ENCODE measurements at places on chromosomes 2 and 18.

DNA sequence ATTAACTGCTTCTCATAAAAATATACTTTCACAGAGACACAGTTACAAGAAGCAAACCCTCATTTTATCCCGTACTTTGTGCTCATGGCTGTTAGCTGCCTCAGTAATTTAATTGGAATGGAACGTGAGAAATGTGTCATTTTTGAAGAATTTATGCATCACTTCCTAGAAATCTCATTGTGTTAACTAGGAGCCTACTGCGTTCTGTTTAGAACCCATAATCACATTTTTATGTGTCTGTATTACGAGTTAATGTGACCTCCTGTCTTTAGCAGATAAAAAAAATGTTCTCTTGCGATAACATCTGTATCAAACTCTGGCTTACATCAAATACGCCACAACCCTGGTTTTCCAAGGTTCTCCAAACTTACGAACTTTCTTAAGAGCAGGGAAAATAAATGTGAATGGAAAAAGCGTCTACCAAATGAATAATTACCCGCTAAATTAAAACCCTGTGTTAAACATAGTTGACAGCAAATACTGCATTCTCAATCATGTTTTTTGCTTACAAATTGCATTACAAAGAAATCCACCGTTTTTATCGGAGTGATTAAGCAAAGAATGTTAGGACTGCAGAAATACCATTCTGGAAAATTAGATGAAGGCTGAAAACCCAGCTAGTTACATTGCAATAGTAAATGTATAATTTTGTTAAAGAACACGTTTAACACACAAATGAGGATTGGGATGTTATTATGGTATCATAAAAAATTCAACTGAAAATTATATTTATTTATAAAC, 12.1 kb upstream of the GBX2 start:
- no peak for DNase-seq

DNA sequence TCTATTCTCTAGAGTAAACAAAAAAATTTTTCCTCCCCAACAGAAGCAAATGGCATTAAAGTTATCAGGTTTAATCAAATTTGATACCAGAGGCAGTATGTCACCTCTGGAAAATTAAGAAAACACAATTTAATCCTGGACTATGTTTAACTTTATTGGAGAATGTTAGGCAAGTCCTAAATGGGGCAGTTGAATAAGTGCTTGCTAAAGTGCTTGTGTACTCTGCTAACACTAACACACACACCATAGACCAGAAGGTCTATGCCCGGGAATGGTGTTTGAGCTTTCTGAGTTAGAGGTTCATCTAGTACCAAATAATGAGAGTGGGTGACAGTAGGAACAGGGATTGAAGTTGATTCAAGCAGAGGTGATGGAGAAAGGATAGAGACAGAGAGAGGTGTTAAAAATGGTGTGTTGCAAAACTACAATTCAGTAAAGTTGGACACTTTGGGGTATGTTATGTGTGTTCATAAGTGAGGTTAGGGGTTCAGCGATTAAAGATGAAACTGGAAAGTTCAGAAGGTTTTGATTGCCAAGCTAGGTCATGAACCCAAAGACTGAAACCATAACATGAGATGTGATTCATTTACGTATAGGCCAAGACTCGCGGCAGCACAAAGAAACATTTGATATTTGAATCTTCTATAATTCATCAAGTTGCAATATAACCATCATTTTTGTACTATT, 40.5 kb upstream of the PEX13 start:
- DNase-seq: no peak

- DNase-seq: no peak
Observed at GRCh38 chr2:109529532-109530449, 84.0 kb downstream of the SEPTIN10 start.

DNA sequence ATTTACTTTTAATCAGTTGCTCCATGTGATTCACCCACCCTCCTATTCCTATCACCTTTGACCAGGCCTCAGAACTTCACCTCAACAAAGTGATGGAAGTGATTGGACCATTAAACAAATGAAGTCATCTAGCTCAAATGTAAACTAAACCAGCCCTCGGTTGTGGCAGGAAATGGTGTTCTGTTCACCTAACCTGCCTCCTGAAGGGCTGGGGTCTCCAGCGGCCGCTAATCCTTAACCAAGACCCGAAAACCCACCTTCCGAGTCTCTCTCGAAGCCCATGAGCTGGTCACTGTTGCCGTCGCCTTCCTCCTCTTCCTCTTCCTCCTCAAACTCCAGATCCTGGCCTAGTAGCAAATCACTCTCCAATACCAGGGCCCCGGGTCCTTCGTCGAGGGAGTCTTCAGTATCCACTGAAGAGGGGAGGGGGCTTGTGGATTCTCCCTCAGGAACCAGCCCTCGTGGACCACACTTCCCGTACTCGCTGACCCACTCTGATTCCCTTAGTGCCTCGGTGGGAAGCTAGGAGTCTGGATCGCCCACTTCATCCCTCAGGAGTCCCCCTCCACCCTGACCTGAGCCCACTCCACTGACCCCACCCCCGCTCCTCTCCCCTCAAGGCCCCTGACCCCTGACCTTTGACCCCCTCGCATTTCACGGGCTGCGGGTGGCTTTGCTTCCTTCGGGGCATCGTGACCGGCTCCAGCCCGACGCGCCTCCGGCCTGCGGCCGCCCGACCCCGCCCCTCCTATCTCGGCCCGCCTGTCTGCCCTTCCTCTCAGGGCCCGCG, 503 bp downstream of the ZNF513 start:
- peak; percentile 65 for DNase-seq

DNA sequence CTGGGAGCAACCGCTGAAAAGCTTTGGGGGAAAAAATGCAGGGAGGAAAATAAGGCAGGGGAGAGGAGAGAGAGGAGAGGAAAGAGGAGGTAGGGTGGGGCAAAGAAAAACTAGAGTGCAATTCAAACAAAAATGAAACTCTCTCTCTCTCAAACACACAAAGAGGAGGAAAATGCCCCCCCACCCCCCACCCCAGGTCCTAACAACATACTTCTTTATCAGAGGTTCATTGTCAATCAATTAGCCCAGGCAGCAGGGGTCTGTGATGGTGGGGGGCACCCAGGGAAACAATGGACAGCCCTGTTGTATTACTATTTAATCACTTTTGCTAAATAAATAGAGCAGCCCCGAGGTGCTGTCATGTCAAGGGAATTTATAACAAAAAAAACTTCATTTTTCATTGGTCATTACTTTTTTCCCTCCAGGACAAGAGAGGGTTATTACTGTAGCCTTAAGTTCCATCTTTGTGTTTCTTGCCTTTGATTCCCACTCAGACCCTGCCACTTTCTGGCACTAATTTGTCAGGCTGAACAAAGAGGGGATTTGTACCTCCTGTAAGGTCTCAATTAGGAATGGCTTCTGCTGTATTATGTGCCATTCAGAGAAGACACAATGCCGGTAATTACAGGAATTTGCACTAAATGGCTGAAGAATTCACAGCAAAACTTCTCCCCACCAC, 55.0 kb downstream of the PLEKHM3 start:
- no peak for DNase-seq

GRCh38 chr2:224101820-224102630, 62.9 kb upstream of the SERPINE2 start:
- DNase-seq: no peak

DNA sequence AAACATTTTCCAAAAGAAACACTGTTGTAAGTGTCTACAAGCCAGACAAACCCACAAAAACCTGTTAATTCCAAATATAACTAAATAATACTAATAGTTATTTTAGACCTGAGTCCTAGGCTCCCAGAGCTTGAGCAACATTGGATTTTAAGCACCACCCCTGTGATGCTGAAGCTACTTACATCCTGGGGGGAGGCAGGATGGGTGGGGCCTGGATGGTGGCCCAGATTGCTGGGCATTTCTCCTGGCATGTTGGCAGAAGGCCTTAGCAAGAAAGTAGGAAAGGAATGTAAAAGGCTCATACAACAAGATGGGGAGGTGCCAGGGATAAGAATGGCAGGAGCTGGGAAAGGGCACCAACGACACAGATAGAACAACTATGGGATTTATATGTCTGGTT, 50.7 kb upstream of the OTX1 start:
- no peak for DNase-seq

GRCh38 chr2:210264282-210264681, 39.0 kb upstream of the ACADL start:
- DNase-seq: no peak

DNA sequence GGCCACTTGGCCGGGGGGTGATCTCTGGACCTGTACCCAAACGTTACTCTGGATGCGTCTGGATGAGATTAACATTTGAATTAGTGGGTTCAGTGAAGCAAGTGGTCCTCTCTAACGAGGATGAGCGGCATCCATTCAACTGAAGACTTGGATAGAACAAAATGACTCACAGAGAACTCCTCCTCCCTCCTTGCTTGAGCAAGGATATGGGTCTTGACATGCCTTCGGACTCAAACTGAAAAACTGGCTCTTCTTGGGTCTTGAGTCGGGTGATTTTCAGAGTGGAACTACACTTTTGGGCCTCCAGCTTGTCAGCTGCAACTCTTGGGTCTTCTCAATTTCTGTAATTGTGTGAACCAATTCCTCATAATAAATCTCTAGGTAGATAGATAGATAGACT, 47.2 kb downstream of the NETO1 start:
- DNase-seq: no peak

- no peak for DNase-seq
Observed at GRCh38 chr2:1641523-1641922, 102.8 kb downstream of the PXDN start.

DNA sequence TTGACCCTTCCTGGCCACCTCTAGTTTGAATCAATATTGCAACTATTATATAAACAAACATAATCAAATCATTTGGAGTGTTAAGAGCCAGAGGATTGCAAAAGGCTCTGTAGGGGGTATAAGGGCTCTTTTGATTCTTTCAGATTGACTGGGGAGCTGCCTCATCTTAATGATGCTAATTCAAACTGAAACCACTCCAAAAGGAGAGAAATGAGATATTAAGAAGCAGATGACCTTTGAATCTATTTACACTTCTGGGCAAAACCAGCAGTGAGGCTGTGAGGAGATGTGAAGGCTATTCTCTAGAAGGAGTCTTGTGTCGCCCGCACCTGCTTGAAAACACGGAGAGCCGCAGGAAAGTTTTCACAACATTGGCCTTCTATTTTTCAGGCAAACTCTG, 311.2 kb upstream of the CRIM1 start:
- no peak for DNase-seq

DNA sequence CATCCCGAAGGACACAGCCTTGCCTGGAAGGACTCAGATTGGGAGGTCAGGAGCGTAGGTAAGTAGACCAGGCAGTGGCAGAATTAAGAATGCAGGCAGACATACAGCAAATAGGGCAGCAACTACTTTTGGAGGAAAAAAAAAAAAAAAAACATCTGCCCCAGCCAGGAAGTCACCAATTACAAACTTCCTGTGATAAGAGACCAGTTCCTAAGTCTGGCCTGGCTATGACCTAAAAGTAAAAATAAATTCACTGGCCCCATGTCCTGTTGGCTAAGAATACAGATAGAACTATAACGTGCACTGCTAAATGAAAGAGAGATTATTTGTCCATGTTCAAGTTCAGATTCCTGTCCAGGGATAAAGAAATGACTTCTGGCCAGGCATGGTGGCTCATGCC, 45.2 kb upstream of the NOSTRIN start:
- no peak for DNase-seq

DNA sequence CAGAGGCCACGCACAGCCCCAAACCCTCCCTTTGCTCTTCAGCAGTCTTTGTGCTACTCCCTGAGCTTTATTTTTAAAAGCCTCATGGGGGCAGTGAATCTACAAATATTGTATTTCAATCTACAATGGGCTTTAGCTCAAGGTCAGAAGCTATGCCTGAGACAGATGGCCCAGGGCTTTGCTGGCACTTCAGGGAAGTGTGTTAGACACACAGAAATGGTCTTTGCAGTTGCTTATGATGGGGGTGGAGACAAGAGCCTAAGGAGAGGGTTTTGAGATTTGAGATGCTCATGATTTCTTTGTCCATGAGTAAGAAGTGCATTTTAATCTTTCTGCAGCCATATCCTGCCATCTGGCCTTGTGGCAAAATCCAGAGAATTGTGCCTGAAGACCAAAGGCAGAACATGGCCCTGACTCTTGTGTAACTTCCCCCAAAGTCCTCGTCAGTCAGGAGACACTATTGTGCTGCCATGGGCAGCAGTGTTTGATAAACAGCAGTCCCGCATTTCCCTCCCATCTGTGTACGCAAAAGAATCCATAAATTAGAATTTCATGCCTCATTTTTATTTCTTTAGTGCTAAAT, 92.6 kb downstream of the VAPA start:
- no peak for DNase-seq

Measured in Caki2 (cell line).